ENCODE measurements at places on chromosomes 5 and 9.

- no peak for DNase-seq
Measured at GRCh38 chr5:150386024-150386855, 26.5 kb downstream of the CD74 start.

- no peak for DNase-seq
Measured at GRCh38 chr5:173075137-173075843, 19.1 kb downstream of the CREBRF start.

GRCh38 chr5:107773479-107773878 is 102.7 kb upstream of the EFNA5 start:
- DNase-seq: no peak

GRCh38 chr9:5593904-5594303 is 35.0 kb upstream of the RIC1 start:
- no peak for DNase-seq

- no peak for DNase-seq
Measured at GRCh38 chr9:109474944-109475343, 23.2 kb downstream of the PTPN3 start.

- DNase-seq: no peak
Measured at GRCh38 chr5:98621821-98622220, 151.6 kb upstream of the RGMB start.

DNA sequence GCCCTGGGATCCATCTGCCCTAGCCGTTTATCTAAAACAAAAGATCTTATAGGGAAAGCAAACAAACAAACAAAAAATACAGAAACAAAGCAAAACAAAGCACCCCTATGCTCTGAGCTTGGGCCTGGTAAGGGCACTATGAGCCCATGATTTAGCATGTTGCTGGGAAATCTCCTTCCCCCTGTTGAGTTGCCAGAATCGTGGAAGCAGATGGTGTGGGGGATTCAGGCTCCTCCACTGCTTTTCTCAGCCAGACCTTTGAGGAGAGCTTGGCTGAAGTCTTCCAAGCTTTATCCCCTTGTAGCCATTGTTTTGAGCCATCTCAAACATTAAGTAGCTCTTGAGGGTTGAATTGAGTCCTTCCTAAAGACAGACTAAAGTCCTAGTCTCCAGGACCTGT is 29.9 kb downstream of the TMC1 start:
- DNase-seq: no peak

Measured in hematopoietic multipotent progenitor cell treated with erythropoietin and hydrocortisone succinate and interleukin-3 and kit ligand, for 6 days (in vitro differentiated cells).